ENCODE measurements at places on chromosomes 1 and 21.
A peak's percentile ranks its signal among the peaks of the same experiment; 100 is the strongest.

GRCh38 chr1:24413350-24414163 is at the start of gene STPG1:
Gene STPG1, minus strand, starts transcription at chr1:24413782. Its CDS starts 12,394 bp downstream, at chr1:24401388.
- peak; percentile 88 for DNase-seq

GRCh38 chr1:7121622-7121988 is 336.4 kb downstream of the CAMTA1 start:
- DNase-seq: no peak

DNA sequence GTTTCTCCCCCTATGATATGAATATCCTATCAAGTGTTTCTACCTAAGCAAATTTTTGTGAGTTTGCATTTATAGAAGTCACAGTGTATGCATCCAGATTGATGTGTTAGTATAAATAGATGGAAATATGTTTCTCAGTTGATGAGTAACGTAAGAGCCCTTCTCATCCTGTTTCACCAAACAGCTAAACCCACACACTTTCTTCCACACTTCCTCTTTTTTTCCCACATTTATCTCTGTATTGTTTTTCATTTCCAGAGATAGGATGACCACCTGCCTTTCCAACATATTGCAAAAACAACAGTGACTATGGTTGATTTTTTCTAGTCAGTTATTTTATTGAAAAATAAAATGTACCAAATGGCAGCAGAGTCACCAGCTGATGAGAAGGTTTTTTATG is 490.1 kb downstream of the NEGR1 start:
- no peak for DNase-seq

DNA sequence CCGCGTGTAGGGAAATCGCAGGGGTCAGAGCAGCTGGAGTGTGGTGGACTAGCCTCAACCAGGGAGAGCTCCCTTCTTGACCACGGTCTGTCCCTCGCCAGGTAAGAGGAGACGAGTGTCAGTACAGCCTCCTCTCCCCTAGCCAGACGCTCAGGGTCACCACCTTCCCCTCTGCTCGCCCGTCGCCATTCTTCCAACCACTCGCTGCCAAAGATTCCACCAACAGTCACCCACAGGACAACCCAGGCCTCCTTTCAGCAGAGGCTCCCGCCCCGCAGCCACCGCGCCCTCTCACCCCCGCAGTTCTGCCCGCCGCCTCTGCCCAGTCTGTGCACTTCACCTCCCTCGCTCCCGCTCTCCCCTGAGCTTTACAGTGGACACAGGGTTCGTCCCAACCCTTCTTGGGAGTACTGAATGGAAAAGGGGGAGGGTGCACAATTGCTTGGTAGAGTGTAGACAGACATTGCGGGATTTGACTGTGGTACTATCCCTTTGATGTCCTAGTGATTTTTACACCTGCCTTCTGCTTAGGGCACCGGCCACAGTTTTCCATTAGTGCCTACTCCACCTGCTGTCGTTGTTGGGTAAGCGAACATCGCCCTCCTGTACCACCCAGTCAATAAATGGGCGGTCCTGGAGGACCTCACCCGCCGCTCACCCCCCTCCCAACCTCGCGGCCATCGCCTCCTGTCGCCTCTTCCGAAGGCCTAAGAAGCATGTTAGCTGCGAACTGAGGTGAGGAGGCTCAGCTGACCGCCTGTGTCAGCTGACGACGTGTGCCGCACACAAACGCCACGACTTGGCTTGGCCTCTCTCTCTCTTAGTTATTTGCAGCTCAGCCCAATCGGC is 9.2 kb upstream of the NBPF11 start:
- peak; percentile 33 for DNase-seq

DNA sequence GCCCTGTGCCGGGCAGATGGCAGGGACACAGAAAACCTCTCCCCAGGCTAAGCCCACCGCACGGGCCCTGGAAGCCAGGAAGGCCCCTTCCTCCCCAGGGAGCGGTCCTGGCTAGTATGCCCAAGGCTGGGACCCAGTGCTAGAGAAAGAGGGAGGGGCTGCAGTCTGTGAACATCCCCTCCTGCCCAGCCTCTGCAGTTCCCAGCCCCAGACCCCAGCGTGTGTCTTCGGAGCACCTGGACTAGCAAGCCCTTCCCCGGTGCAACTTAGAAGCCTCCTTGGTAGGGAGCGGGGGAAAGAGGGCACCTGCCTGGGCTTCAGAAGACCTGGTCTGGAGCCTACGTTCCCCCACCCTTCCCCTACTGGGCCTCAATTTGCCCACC is 2.1 kb downstream of the PLEKHG5 start:
- no peak for DNase-seq

GRCh38 chr1:230831771-230832170 is 36.5 kb downstream of the C1orf198 start:
- DNase-seq: no peak

GRCh38 chr21:42484966-42485365 is 11.1 kb downstream of the RSPH1 start:
- DNase-seq: no peak

DNA sequence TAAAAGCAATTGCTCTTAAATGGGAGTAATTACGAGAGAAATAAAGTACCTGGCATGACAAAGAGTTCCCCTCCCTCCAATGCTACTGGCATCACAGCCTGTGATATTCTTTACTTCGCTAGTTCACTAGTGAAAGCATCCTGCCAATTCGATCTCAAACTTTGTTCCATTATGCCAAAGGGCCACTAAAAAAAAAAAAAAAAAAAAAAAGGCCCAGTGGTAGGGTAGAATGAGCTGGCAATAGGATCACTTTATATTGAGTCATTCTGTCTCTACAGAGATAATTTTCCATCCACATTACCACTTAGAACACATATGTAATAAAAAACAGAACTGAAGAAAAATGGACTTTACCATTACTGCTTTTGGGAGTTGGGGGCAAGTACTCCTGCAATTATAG is 11.2 kb downstream of the PUM1 start:
- no peak for DNase-seq

GRCh38 chr1:228211531-228212414 is 3.9 kb downstream of the OBSCN start:
- DNase-seq: no peak

GRCh38 chr1:219805191-219805590 is 123.2 kb downstream of the SLC30A10 start:
- DNase-seq: no peak

GRCh38 chr1:60563777-60564535 is 490.4 kb upstream of the C1orf87 start:
- DNase-seq: no peak

GRCh38 chr1:72037745-72038343 is 244.5 kb downstream of the NEGR1 start:
- no peak for DNase-seq

DNA sequence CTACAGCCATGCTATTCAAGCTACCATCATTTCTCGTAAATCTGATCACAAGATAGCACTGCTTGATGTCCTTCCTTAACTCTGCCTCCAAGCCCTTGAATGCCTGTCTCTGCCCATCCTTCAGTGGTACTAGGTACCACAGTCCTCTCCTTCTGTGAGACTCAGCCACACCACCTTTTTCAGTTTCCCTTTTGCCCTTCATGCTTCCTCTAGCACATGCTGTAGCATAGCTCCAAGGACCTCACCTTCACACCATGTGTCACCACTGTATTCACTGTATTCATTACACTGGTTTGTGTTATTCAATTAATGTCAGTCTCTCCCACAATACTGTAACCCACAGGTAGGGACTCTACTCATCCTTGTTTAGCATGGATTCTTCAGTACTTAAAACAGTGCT is 8.0 kb upstream of the TP53BP2 start:
- no peak for DNase-seq

Data from ecto neural progenitor cell (in vitro differentiated cells).